ENCODE measurements at places on chromosomes 6 and 20. TPM values are rescaled to one million over a fixed set of nuclear protein-coding genes. Genes with fewer than 3 reads are reported as not detected.

PRDM1 gene
- 1.5 TPM for total RNA-seq

VIP gene
- total RNA-seq, result 0.39 TPM

GABRR1 gene
- not detected for total RNA-seq

UBD gene
- 91.9 TPM for total RNA-seq

PSORS1C2 gene
- not detected for total RNA-seq

Measured in dermis microvascular lymphatic vessel endothelial cell (primary cell).